ENCODE measurements at places on chromosomes 3 and 15. TPM values are rescaled to one million over a fixed set of nuclear protein-coding genes. Genes with fewer than 3 reads are reported as not detected.

Gene GOLGA6D
- not detected for total RNA-seq

DNA sequence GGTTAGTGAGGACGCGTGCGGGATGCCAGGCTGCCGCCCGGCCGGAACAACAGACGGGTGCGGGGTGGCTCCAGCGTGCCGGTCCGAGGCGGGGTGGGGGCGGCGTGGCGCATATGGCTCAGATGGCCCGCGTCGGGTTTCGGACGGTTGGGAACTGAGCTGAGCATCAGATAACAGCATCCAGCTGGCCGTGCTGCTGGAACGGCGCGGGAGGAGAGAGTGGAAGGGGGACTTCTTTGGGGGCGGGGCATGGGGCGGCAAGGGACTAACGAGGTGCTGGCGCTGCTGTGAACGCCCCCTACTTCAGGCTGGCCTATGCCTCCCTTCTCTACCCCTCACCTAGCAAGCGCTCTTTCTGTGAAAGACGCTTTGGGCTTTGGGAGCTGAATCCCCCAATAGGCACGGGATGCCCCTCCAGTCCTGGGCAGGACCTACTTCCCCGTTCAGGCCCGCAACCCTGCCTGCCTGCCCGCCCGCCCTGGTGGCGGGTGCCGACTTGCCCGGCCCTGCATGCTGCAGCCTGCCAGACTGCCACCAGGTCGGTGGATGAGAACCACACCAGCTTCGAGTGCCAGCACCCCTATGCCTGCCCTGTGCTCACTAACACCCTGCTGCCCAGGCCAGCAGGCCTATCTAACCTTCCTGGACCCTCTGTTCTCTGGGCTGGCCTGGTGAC is 542 bp downstream of the INKA1 start:
- no peak for DNase-seq

DNA sequence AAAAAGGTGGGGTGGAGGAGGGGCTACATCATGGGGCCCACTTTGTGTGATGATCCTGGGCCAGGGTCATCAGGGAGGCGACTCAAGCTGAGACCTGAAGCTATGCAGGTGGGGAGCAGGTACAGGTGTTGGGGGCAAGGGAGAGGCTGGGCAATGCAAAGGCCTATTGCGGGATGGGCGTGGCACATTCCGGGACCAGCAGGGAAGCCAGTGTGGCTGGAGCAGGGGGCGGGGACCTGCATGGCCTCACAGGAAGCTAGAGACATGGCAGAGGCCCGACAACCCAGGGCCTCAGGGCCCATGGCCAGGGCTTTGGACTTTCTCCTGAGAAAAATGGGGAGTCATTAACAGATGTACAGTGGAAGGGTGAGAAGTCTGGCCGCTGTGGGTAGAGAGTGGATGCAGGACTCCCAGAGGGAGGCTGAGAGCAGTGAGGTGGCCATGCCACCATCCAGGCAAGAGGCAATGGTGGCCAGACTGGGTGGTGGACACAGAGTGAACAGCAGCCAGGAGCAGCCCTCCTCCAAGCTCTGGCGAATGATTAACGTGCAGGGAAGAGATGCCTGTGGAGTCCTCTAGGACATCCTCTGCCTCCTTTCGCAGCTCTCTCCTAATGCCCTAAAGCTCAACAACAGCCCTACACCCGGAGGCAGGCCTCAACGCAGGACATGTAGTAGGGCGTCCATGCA is 122.6 kb upstream of the ATP2B2 start:
- no peak for DNase-seq

- peak; percentile 94 for DNase-seq
Observed at GRCh38 chr3:194141415-194142155, 5.6 kb downstream of the HES1 start.

DNA sequence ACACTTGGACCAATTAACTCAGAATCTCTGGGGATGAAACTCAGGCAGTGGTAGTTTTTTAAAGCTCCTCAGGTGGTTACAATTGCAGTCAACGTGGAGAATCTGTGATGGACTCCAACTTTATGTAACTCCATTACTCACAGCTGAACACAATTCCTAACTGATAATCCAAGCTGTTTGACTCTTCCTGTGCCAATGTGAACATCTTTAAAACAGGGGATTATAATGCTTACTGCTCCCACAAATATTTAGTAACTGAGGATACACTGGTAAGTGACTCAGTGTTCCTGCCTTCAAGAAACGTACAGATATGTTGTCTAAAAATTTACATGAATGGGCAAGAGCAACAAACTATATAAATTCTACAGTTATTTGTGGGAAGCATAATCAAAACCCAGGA is 85.6 kb downstream of the OSBPL10 start:
- DNase-seq: no peak

Gene IDH3A
- 309 TPM for total RNA-seq

GRCh38 chr15:66131200-66131599 is 122.3 kb downstream of the MEGF11 start:
- DNase-seq: no peak

Gene PARL
- 63.2 TPM for total RNA-seq

Data from psoas muscle (tissue), 8 donors.